Cortex of kidney (tissue), 1 donor: ENCODE measurements at places on chromosomes 12 and 14.

DNA sequence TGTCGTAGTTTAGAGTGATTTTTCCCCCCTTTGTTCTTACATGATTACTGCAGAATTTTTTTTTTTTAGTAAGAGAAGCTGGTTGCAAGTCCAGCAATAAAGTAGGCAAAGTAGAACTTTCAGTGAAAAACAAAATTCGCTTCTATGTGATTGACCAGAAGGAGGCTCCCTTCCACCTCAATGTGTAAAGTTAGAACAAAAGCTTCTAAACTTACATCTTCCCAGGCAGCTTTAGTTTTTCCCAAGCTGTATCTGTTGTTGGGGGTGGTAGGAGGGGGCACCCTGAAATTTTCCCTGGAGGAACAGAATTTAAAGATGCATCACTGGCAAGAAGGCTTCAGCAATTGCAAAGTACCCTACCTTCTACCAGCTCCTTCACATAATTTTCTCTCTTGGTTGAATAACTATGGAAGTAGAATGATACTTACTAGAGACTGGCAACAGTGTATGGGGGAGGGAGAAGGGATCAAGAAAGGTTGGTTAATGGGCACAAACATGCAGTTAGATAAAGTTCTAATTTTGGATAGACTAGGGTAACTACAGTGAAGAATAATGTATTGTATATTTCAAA, 87.3 kb upstream of the E2F7 start:
- no peak for DNase-seq

- no peak for DNase-seq
Measured at GRCh38 chr14:68097727-68098126, 278.1 kb downstream of the RAD51B start.

- no peak for DNase-seq
Measured at GRCh38 chr12:64522807-64523206, 70.9 kb downstream of the TBK1 start.

GRCh38 chr12:96187956-96188355, 6.2 kb upstream of the ELK3 start:
- DNase-seq, result no peak

- no peak for DNase-seq
Measured at GRCh38 chr12:125183187-125184067, 118.2 kb downstream of the AACS start.

DNA sequence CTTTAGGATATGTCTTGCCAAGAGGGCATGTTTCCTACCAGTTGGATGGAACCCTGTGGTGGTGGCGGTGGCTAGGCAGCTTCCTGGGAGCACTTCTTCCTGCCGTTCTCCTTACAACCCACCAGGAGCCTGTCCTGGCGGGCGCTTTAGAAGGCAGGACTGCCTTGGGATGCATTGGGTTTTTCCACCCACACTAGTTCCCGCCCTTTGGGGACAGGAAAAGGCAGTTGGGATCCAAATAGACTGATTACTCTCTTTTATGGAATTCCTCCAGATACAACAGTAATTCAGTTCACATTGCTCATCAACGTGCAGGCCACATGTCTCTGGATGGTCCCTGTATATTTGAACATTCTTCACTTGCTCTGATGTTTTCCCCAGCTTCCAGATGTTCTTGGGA, 305.7 kb upstream of the SSTR1 start:
- DNase-seq, result no peak

- no peak for DNase-seq
Measured at GRCh38 chr12:116370004-116370404, 92.5 kb upstream of the MED13L start.

DNA sequence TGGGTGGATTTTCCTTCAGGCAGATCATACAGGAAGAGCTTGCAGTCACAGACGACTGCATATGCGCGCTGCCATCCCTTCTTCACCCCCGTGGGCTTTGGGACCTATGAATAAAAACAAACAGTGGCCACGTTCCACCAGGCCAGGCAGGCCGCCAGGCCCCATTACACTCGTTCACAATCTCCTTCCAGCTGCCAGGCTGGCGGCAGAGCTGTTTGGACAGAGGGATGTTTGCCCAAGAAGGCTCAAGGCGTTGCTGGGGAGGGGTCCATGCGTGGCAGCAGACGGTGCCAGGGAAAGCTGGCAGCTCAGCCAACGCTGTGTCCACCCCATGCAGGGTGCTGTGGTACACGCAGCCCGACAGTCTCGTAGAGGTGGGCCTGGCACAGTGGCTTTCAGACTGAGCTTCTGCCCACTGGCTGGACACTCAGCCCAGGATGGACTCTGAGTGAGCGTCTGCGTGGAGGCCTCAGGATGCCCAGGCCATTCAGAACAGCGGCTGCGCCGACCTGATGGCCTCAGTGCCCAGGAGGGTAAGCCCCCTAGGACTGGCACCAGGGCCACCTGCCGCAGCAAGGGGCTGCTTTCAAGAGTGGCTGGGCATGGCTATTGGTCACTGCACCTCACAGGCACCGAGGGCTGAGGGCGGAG, 27.5 kb downstream of the AMN start:
- no peak for DNase-seq

- DNase-seq, result no peak
Measured at GRCh38 chr14:44030831-44031383, 476.2 kb downstream of the FSCB start.

- no peak for DNase-seq
Measured at GRCh38 chr14:55446127-55446736, 5.8 kb upstream of the TBPL2 start.

DNA sequence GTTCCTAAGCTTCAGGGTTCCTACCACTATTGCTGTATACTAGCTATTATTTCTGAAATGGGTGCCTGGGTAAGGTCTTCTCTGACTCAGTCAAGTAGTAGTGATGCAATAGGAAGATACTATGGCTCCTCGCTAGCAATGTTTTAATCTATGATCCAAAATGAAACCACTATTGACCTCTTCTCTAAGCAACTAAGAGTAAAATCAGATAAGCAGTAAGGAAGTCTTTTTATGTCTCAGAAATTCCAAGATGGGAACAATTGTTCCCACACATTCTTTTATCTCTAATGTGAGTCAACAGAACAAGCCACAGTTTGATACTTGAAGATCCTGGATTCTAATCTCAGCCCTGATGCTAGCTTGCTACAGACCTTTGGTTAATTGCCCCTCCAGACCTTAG, 45.1 kb downstream of the AREL1 start:
- DNase-seq, result no peak

GRCh38 chr14:36627981-36628380, 33.7 kb upstream of the PAX9 start:
- DNase-seq, result no peak

DNA sequence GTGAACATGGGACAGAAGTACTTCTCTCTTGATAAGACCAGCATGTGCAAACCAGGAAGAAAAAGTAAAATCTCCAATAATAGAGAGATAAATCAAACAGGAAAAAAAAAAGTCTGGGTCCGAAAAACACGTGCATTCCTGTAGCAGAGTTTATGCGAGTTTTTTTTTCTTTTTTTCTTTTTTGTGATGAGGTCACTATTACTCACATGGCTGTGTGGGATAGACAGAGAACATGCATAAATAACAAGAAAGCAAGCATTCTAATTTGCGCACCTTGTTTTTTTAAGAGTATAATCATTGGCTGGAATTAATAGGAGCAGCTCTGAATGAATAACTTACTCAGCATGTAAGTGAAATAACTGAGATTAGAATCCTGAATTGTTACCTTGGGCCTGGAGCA, 91.9 kb upstream of the CPM start:
- no peak for DNase-seq

DNA sequence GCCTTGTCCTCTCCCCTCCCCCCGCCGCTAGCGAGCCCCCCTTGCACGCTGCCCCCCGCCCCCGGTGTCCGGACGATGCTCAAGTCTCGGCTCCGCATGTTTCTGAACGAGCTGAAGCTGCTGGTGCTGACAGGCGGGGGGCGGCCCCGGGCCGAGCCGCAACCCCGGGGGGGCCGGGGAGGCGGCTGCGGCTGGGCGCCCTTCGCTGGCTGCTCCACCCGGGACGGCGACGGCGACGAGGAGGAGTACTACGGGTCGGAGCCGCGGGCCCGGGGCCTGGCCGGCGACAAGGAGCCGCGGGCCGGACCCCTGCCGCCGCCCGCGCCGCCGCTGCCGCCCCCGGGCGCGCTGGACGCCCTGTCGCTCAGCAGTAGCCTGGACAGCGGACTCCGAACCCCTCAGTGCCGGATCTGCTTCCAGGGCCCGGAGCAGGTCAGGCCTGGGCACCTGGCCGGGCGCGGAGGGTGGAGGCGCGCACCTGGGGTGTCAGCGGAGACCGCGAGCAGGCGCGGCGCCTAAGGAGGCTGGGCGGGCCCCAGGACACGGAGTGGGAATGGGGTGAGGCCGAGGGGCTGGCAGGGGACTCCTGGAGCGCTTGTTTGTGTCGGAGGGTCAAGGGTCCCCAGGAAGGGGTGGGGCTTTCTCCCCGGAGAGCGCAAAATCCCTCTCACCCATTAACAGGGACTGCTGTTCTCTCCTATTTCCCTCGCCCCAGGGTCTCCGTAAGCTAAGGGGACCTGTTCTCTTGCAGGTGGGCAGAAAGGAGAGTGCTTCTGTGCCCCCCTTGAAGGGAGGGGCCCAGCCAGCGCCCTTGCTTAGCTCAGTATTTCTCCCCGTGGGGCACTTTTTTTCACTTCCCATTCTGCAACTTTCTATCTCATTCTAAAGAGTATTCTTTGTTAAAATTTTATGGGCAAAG, 810 bp downstream of the MARCHF9 start:
- no peak for DNase-seq

- no peak for DNase-seq
Measured at GRCh38 chr14:77039285-77040058, 11.0 kb upstream of the IRF2BPL start.

GRCh38 chr12:88142610-88142991, 494 bp downstream of the TMTC3 start:
- DNase-seq, result no peak
